ENCODE measurements at places on chromosomes 5 and 9. TPM values are rescaled to one million over a fixed set of nuclear protein-coding genes. Genes with fewer than 3 reads are reported as not detected.

DNA sequence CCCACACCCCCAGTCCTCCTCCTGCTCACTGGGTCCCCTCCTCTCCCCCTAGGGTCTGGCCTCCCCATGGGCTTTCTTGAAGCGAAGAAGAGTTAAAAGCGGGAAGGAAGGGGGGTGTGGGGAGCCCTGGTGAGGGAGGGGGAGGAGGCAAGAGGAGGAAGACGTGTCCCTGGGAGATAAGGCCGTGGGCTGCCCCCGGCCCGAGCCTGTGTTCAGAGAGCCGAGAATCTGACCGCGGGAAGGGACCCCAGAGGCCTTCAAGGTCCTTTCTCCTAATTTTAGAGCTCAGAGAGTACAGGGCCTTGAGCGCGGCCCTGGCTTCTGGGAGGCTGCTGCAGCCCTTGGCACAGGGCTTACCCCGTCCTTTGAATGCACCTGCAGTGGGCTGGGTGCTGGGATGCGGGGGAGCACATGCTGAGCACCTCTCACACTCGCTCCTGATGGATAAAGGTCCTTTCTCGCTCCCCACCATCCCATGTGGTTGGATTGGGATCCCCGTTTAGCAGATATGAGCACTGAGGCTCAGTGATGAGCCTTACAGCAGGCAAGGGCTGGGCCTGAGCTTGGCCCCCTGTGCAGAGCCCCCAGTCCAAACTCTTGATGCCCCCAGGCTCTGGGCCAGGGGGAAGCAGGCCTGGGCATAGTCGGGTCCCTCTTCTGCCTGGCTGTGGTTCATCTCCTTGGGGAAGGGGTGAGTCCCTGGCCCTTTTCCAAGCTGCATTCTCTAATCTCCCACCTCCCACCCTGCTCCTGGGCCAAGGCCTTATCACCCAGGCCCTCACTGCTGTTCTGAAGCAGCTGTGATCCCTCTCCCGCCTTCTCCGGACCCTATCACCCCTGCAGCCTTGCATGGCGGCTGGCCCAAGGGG lies 5.9 kb downstream of the GFI1B start:
- DNase-seq: no peak

DNA sequence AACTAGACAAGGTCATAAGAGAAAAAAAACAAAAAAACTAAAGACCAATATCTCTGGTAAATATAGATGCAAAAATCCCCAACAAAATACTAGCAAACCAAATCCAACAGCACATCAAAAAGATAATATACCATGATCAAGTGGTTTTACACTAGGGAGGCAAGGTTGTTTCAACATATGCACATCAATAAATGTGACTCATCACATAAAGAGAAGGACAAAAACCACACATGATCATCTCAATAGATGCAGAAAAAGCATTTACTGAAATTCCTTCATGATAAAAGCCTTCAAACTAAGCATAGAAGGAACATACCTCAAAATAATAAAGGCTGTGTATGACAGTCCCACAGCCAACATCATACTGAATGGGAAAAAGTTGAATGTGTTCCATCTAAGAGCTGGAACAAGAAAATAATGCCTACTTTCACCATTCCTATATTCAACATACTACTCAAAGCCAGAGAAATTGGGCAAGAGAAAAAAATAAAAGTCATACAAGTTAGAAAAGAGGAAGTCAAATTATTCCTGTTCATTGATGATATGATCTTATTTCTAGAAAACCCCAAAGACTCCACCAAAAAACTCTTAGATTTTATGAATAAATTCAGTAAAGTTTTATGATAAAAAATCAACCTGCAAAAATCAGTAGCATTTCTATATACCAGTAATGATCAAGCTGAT lies 72.2 kb upstream of the FAM169A start:
- no peak for DNase-seq

DNA sequence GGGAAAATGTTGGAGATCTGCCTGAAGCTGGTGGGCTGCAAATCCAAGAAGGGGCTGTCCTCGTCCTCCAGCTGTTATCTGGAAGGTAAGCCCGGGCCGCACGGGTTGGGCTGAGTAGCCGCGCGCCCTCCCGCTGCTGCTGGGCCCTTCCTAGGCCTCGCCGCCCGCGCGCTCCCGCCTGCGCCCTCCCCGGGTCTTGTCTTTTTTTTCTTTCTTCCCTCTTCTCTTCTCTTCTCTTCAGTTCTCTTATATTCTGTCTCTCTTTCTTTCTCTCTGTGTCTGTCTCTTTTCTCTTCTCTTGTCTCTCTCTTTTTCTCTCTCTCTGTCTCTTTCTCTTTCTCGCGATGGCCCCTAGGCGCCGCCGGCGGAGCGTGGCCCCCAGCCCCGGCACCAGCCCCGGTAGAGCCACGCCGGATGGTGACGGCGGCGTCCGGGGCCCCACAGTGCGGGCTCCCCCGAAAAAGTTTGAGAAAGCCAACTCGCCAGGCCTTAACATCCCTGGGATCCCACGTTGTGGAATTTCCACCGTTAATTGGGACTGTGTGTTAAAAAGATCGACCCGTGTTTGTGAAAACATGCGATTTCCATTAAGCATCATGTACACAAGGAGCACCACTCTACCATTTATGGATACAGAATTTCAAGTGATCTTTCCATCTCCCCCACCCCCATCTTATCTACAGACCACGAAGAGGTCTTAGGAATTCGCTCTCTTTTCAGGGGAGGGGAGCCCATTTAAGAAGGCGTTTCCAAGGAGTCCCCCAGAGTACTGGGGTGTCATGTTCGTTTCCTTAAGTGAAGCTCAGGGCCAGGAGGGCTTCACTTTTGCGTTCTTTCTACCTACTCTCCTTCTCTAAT lies 616 bp downstream of the ABL1 start:
- no peak for DNase-seq

- DNase-seq: peak; percentile 59
Observed at GRCh38 chr5:147234825-147235635, at the start of gene STK32A. STK32A (plus strand) TSS chr5:147235026; CDS start chr5:147239635, 4,609 bp downstream.

The PNPLA7 gene
- 0.57 TPM for total RNA-seq

The PLK2 gene
- total RNA-seq: 19.8 TPM

The UQCRQ gene
- 293 TPM for total RNA-seq
